Panc1 (cell line): ENCODE measurements at places on chromosomes 2 and 18. TPM values are rescaled to one million over a fixed set of nuclear protein-coding genes. Genes with fewer than 3 reads are reported as not detected.
A peak's percentile ranks its signal among the peaks of the same experiment; 100 is the strongest.

DNA sequence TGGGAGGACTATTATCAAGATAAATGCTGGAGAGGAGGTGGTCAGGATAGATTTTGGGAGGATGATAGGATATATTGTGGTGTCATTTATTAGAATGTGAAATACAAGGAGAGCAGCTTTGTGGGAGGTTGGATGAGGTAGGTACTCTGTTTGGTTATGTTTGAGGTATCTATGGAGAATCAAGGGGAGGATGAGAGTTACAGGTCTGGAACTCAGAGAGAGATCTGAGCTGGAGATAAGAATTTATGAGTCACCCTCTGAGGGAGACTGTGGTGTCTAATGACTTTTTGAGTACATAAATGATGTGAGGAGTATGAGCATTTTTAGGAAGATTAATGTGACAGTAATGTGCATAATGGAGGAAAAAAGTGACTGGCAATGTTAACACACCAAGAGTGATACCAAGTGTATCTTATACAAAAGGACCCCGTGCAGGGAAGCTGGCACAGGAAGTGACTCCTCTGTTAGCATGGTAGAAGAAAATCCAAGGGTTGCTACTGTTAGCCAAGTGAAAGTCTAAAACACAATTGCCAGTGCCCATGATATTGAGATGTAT, 48.2 kb downstream of the CRIM1 start:
- DNase-seq, result peak; percentile 93

Gene DNAJB2
- total RNA-seq, result 66.2 TPM

- no peak for DNase-seq
Observed at GRCh38 chr2:31260870-31261269, 26.9 kb downstream of the EHD3 start.

- peak; percentile 2 for DNase-seq
Observed at GRCh38 chr2:10864861-10865636, 46.7 kb upstream of the KCNF1 start.

- DNase-seq, result no peak
Observed at GRCh38 chr18:28161608-28162599, 15.0 kb downstream of the CDH2 start.

Gene ACAA2
- 50.8 TPM for total RNA-seq

- no peak for DNase-seq
Observed at GRCh38 chr2:231745303-231746038, 35.6 kb downstream of the PDE6D start.

- no peak for DNase-seq
Observed at GRCh38 chr2:165474619-165475276, 5.2 kb downstream of the CSRNP3 start.

DNA sequence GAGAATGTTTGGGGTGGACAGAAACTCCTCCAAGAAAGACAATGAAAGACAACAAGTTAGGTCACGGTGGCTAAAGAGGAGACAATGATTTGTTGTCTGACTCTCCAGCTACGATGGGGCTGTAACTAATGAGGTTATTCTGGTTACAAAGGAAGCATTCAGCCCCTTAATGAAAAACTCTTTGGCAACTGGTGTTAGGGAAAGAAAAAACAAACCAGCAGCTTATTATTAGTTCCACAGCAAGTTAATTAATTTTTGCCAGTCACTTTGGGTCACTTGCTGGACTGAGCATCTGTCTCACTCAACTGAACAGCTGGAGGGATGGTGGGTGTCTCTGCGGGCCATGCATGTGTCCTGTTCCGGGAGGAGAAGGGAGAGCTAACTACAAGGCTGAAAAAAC, 263.7 kb downstream of the ALK start:
- no peak for DNase-seq

GRCh38 chr2:212814941-212815340, 276.3 kb upstream of the ERBB4 start:
- no peak for DNase-seq
